ENCODE measurements at places on chromosomes 11 and 22.

GRCh38 chr11:36822829-36823228 is 224.8 kb upstream of the RAG2 start:
- DNase-seq = no peak

- DNase-seq = no peak
These were observed 92.8 kb downstream of the BRD1 start for GRCh38 chr22:49734882-49735281.

- DNase-seq = no peak
These were observed 43.1 kb upstream of the GRAMD1B start for GRCh38 chr11:123386796-123387510.

GRCh38 chr11:13644997-13645687 is 23.3 kb upstream of the FAR1 start:
- no peak for DNase-seq

DNA sequence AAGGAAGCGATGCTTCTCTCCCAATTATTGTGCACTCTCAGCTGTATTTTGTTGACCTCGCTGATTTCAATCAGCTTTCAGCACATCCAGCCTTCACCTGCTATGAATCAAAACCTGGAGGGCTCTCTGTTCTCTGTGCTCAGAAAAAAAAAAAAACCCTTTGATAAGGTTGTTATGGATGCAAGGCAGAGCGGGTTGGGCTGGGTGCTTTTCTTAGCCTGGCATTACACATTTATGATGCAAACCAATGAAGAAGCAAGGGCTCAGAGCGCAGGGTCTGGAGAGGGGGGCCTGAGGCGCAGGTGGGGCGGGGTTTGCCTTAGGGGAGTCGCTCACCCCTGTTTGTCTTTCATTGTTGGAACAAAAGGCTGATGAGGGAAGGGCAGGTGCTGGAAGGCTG is 86.0 kb upstream of the CADM1 start:
- no peak for DNase-seq

DNA sequence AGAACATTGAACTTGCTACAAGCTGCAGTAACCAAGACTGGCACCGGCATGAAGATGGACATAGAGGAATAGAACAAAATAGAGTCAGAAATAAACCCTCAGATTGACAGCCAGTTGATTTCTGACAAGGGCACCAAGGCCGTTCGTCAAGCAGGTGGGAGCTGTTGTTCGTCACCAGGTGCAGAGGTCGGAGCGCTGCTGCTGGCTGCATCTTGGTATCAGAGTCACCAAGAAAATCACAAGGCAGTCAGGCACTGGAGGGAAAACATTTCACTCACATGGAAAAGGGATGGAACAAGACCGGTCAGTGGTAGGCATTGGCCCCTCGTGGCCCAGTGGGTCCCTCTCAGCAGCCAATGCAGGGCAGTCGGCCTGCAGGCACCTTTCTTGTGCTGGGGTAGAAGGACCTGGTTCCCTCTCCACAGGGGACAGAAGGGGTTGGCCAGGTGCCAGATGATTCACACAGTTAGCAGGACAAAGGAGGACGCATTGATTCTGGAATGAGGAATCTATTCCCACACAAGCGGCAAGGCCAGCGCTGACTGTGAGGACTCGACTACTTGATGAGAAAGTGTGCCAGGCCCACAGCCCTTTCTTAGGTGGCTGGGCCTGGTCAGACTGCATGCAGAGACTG is 115.8 kb upstream of the FGF3 start:
- no peak for DNase-seq

GRCh38 chr22:44479662-44480061 is 18.4 kb downstream of the RTL6 start:
- no peak for DNase-seq

DNA sequence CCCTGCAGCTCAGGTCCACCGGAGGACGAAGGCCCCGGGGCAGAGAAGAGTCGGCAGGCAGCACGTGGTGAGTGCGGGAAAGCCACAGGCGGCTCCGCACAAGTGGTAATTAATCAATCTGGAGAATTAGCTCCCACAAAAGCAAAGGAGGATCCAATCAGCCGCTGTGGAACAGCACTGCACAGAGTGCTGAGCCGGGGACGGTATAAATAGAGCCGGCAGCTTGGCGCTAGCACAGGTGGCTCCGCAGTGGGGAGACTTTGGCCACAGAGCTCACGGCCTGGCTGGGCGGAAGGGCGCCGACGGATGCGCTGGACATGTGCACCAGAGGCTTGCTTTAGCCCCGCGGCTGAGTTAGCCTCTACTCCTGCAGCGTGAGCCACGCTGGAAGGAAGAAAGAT is 48.9 kb downstream of the IGSF9B start:
- no peak for DNase-seq

GRCh38 chr11:94641167-94641761 is 74.1 kb downstream of the PIWIL4 start:
- DNase-seq = no peak

DNA sequence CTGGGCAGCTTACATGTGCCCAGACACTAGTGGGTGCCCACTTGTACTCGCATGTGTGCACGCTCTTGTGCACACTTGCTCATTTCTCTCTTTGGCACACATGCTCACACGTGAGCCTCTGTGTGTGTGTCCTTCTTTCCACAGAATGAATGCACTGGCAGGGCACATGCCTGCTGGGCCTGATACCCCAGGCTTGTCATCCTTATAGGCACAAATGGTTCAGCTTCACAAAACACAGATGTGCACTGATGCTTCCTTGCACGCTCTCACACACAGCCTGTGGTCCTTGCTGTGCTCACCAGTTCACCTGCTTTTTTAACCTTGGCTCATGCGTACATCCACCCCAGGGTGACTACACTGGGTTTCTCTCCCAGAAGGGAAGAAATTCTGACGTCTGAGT is 174.8 kb downstream of the BUD13 start:
- DNase-seq = no peak

All from activated gamma-delta T cell (primary cell).